Cerebellar cortex (tissue), 1 donor: ENCODE measurements at places on chromosomes 12 and 14.

- no peak for DNase-seq
Measured at GRCh38 chr14:57735276-57735675, 130.6 kb downstream of the SLC35F4 start.

DNA sequence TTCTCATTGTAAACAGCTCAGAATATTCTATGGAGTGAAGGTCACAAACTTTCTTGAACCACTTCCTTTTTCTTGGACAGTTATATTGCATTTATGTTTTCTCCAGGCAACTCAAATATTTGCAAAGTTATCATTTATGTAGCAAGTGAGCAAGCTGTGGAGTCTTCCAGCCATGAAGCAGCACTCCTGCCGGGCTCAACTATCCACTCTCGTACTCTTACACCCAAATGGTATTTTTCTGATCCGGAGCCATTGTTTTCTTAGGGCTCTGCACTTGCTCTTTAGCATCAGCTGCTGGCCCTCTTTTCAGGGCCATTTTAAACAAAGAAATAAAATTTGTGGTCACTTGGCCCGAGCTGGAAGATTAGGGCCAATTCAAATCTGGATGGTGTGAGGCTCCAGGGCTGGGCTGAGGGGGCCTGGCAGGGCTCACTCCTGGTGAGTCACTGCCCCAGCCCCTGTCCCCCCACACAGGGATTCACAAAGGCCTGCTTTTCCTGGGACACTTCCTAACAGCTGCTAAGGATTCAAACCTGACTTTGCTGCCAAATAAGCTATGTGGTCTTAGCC is 19.7 kb downstream of the SYNE3 start:
- no peak for DNase-seq

DNA sequence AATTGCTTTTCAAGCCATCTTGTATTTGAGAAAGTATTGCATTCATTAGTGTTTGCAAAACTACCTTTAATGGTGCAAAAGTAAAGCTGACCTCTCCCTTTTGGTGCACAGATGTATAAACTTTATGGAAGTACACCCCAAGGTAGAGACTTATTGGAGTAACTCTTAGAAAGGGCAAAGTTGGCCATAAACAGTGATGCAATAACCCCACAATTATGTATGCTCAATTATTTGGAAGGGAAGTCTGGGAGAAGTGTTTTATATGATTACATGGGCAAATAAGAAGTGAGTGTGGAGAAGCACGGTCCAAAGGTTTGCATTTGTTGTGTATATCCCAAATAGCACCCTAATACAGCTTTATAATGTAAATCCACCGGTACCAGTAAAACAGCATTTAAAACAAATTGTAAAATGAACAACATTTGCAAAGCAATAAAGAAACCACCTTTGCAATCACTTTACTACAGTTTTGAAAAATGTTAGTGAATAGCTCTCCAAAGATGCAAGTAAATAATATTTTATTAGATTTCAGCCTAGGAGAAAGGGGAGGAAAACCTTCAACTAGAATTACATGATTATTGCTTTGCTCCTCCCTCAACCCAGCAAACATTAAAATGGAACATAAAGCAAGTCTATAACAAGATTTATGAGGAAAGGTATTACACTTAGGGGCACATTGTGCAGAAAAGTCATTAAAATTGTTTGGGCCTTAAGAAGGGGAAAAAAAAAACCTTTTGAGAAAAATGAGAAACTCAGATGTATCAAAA is 70.5 kb downstream of the HMGA2 start:
- DNase-seq: no peak

- DNase-seq: no peak
Measured at GRCh38 chr14:39957290-39957689, 525.1 kb upstream of the FBXO33 start.

GRCh38 chr14:62914873-62915272 is 130.4 kb downstream of the KCNH5 start:
- DNase-seq: no peak

DNA sequence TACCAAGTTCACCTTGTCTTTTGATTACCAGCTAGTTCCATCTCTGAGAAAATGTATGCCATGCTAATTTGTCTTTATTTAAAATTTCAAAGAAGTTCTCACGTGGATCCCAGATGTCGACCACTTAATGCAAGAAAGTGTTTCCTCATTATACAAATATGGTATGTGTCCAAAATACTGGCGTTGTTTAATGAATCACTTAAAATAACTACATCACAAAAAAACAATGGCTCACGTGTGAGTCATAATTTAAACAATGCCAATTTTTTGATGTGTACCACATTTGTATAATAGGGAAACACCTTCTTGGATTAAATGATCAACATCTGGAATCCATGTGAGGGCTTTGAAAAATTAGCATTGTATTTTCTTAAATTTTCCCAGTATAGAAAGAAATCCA is 40.8 kb downstream of the DBX2 start:
- no peak for DNase-seq

- no peak for DNase-seq
Measured at GRCh38 chr12:97556302-97556779, 93.7 kb downstream of the RMST start.

- peak; percentile 84 for DNase-seq
Measured at GRCh38 chr14:103708750-103709187, 6.5 kb downstream of the XRCC3 start.

DNA sequence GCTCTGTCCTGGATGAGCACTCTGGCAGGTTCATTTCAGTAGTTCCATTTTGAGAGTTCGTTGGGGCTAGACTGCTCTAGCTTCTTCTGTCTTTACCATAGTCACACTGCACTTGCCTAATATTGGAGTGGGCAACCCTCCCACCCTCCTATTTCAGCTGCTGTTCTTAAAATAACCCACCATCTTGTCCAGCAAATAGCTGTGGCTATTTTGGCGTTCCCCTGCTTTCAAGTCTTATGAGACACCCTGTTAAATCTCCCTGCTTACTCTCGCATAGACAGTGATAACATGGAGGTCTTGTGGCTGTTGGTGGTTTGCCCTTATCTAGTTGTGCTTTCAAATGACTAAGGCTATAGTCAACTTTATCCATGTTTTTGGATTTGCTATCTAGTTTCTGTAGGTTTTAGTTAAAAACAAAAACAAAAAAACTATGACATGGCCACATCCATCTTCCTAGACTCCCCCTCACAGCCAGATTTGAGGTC is 65.5 kb downstream of the LRP6 start:
- no peak for DNase-seq

DNA sequence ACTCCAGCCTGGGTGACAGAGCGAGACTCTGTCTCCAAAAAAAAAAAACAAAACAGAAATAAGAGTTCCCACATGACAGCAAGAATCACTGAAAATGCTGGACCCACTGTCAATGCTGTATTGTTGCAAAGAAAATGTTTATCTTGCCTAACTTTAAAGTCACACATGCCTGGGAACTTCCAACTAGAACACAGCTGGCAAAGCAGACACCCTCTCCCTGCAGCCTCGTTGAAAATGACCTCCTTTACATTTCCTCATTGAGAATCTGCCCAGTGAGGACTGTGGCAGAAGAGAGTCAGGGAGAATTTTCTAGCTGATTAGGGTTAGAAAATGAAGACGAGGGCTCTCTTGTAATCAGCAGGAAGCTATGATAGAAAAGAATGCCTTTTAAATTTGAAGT is 42.8 kb upstream of the TCL1A start:
- no peak for DNase-seq

- no peak for DNase-seq
Measured at GRCh38 chr14:71362920-71363584, 455.8 kb downstream of the PCNX1 start.

DNA sequence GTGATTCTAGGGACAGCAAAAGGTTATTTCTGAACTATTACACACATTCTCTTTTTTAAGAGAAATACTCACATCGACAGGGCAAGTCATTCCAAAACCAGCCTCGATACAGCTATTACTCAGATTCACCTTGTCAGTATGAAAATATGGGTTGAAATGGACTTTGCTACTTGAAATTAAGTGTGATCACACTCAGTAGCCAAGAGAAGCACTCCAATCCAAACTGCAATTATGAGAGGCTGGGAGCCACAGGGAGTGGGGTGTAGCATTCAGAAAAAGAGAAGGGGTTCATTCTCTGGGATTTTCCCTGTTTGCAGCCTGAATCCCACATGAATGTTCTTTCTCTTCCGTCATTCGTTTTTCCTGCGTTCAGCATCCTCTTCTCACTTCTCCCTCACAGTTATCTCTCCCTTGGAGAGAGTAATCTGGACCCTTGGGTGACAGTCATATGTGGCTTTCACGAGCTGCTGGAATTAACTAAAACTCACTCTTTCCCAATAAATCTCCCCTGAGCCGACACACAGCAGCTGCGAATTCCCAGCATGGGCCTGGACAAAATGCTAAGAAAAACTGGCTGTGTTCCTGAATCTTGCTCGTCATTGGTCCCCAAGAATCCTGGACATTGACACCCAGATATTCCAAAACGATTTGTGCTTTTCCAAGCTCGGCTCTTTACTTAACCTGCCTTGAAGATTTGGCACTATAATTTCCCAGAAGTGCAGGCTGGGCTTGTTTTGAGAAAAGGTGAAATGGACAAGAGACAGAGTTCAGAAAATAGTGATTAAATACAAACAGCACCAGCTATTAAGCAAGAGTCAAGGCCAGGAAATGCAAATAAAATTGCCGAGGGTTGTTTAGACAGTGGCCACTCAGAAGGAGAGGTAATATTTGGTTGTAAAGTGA is 199.5 kb upstream of the PLEKHG7 start:
- peak; percentile 74 for DNase-seq

GRCh38 chr12:123006977-123007376 is 26.5 kb downstream of the ARL6IP4 start:
- DNase-seq: no peak

GRCh38 chr12:57369202-57369601 is 61.6 kb downstream of the R3HDM2 start:
- DNase-seq: no peak

GRCh38 chr12:50099302-50100008 is 4.4 kb upstream of the GPD1 start:
- DNase-seq: no peak

DNA sequence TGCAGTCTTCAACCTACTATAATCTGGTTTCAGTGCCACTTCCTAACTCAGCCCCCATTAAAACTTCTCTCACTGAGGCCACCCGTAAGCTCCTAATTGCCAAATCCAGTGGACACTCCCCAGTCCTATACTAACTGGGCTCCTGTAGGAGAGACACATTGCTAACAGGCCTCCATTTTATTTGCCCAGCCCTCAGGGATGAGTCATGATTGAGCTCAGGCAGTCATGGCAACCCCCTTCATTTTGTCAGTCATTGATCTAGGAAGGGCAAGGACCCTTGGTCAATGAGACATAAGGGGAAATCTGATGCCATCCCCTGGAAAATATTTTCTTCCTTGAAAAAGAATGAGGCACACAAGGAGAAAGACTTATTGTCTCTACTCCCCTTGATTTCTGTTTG is 70.1 kb upstream of the HIF1A start:
- DNase-seq: no peak

DNA sequence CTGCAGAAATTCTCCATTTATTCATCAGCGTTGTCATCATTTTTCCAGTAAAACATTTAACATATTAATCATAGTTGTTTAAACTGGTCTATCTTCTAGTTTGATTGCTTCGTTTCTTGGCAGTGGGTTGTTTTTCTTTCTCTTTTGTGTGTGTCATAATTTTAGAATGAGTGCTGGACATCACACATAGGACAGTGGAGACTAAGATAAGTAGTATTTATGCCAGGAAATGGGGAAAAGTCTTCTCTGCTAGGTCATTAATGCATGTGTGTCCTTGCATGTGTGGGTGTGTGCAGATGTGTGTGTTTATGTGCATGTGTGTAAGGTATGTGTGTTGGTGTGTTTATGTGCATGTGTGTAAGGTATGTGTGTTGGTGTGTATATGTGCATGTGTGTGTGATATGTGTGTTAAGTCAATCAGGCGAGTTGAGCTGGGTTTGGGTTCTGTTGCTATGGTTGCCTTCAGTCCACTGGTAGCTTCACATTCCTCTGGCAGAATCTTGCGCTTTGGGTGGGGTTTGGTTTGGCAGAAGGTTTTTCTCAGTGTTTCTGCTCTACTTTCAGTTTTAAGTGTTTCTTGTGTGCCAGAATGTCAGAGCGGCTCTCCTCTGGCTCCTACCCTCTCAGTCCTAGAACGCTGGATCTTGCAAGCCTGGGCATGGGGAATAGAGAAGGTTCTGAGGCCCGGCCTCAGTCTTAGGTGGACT is 7.8 kb upstream of the ADGRD1 start:
- no peak for DNase-seq

GRCh38 chr12:112551681-112552080 is 132.9 kb downstream of the PTPN11 start:
- DNase-seq: no peak

DNA sequence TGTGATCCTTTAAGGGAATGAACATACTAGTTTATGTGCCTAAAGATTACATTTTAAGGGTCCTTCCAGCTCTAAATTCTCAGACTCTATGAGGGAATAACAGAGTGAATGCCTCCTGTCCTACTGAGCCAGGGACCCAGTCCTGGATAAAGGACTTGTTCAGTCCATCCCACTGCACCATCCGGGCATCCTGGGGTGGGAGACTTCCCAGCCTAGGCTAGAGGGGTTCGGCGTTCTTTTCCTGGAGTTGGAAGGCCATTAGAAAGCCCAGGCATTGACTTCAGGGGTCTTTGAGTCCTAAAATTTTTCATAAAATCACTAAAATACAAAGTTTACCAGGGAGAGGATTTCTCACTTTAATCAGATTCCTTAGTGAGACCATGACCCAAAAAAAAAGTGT is 127.9 kb upstream of the FKBP4 start:
- DNase-seq: no peak

GRCh38 chr12:75631831-75632230 is 120.4 kb upstream of the KRR1 start:
- no peak for DNase-seq

- no peak for DNase-seq
Measured at GRCh38 chr12:7114008-7114407, 5.0 kb upstream of the C1RL start.

DNA sequence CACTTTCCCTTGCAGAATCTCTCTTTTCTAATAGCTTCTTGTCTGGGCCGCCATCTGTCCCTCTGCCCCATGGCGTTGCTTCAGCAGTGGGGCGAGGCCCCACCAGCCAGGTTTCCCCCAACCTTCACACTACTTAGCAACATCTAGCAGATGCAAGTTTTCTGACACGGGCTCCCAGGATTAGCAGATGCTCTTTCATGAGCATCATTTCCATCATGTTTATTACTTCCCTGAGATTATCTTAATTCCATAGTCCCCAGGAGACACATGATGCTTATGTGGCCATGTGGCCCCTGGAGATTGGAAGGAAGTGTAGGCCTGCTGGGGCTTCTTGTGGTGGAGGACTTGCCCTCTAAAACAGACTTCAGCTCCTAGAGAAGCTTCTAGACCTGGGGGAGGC is 102.0 kb upstream of the MYL2 start:
- no peak for DNase-seq

GRCh38 chr14:61630399-61631044 is 64.8 kb upstream of the HIF1A start:
- no peak for DNase-seq
